Progenitor cell of endocrine pancreas (in vitro differentiated cells): ENCODE measurements at places on chromosomes 12 and 14.

- no peak for DNase-seq
Observed at GRCh38 chr14:84254290-84254689, 1275.7 kb upstream of the FLRT2 start.

DNA sequence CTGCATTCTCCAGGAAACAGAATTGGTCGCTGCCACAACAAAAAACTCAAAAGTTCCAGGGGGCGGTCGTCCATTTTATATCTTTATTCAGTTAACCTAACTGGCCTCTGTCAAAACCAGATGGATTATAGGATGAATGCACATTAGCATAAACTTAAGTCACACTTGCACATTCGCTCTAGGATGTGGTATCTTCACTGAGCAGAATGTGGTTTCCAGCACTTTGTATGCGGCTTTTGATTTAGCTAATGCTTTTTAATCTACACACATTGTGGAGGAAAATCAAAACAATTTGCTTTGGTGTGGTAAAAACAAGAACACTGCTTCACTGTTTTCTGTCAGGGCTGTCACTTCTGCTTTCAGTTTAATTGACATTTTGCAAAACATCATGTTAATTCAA is 4.5 kb downstream of the TAS2R50 start:
- DNase-seq = no peak

GRCh38 chr12:25469368-25469767 is 83.7 kb downstream of the LMNTD1 start:
- no peak for DNase-seq

- no peak for DNase-seq
Observed at GRCh38 chr12:108234158-108234557, 105.0 kb downstream of the CMKLR1 start.

DNA sequence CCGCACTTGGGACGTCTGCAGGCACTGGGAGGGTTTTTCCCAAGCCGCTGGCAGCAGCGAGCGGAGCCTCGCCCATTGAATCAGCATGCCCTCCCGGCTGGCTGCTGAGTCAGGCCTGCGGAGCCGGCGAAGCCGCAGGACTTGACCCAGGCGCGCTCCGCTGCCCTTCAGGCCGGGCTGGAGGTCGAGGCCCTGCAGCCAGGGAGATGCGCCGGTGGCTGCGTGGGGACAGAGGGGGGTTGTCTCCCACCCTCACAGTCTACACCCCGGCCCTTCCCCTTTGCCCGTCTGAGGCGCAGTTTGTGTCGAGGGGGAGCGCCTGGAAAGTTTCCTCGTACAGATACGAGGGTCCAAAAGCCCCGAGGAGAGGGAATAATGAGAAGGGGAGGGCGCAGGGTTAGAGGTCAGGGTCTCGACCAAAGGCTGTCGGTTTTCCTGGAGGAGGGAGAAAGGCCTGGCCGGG is 759 bp upstream of the KLC1 start:
- peak; percentile 41 for DNase-seq

- no peak for DNase-seq
Observed at GRCh38 chr12:1350055-1350933, 244.1 kb downstream of the FBXL14 start.

DNA sequence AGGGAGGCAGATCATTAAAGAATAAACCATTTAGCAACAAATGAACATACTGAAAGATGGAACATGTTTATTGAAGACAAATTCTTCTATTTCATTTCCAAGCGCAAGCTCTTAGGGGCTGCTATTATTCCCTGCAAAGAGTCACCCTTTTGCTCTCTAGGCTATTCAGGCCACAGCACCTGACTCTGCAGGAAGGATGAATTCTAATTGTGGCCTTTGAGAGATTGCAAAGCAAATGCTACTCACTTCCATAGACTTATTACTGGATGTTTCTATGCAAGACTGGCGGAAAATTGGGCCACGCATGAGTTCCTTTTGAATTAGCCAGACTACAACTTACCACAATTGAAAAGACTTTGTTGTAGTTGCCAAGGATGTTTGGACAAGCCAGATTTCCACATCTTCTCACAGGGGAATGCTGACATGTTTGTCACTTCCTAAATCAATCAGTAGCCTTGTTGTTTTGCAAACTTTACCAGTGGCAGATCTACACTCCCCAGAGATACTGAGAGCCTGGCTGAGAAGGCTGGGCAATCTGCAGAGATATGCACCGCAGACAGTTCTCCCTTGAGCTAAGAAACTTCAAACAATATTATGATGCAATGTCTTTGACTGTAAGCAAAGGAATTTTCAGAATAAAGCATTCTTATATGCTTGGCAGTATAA is 334.3 kb upstream of the SYT1 start:
- DNase-seq = no peak

DNA sequence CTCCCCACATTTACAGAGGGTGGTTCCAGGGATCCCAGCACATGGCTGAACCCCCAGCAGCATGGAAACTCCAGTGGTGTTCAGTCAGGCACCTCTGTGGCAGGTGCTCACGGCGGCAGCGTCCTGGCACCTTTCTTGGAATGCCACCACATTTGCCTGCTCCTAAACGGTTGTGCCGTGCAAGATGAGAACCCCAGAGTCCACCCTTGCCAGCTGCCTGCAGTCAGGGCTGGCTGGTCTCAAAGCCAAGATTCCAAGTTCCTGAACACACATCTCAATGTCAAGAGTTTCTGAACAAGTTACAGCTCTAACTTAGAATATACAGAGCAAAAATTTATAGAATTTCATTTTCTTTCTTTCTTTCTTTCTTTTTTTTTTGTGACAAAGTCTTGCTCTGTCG is 38.7 kb downstream of the DDX51 start:
- DNase-seq = no peak

DNA sequence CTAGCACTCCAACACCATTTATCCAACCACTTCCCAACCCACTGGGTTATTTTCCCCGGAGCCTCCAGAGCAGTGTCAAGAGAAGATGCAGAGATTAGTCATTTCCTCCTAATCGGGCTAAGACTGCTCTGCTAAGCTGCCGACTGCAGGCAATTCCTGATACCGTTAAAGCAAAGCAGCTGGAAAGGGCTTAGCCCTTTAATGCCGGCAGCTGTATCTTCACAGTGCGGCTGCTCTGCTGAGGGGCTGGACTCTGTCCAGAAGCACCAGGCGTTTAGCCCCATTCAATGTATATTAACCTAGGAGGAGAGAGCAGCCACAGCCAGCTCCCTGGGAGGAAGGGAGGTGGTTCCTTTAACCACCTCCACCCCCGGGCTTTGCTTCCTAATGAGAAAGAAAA is 11.1 kb downstream of the AQP6 start:
- DNase-seq = no peak

GRCh38 chr12:61250303-61250702 is 1009.9 kb upstream of the USP15 start:
- no peak for DNase-seq

DNA sequence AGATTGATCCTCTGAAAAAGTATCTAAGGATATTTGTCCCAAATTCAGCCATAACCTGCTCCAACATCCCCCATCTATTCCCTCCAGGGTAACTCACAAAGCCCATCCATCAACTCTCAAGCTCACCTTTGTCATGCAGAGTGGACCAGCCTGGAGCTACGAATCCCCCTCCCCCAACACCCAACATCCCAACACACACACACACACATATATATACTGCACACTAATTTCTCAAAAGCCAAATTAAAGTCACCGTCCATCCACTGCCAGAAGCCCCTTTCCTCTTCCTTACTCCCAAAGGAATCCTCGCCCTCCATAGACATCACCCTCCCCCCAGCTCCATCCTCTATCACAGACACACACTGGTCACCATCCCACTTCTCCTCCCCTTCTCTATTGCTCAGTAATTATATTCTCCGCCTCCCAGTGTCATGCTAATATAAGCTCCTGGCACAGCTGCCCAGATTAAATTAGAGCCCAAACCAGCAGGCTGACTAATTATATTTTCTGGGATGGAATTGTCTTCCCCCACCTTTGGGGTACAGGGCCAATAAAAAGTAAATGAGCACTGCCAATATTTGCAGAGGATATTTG is 13.5 kb upstream of the TESPA1 start:
- no peak for DNase-seq

GRCh38 chr14:50335389-50335788 is 23.3 kb downstream of the DMAC2L start:
- no peak for DNase-seq

DNA sequence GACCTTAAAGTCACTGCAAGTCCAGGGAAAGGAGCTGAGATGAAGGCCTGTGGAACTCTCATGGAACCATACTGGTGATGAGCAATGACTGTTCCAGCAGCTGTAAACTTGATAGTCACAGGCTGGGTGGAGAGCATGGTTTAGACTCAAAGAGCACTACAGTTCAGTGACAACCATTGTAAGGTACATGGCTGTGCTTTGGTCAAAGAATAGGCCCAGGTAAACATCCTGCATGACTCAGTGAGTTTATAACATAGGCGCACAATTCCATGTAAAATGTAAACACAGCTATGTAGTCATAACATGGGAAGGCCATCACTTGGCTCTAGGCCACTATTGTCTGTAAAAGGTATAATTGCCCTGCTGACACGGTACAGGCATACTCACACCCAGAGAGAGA is 119.3 kb upstream of the FSCB start:
- no peak for DNase-seq
